ENCODE measurements at places on chromosomes 1 and 21.

DNA sequence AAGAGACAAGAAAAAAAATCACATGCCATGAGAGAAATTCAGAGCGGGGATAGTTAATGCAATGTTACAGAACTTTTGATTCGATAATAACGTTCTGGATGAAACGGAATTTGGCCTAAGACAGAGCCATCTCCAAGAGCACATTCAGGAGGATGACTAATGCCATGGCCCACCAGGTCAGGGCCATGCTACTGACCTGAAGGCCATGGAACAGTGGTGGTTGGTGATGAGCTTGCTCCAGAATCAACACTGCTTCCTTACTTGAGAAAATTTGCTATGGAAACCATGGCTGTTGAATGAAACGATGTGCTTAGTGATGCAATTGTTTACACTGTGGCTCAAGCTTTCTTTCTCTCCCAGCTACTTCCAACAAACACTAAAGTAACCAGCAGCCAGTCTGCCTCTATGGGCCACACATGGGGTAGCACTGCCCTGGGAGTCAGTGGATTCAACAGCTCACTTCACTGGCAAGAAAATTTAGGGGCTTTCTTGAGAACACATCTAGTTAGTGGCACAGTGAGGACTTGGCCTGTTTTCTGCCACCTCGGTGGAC lies 299.1 kb downstream of the PCP4 start:
- no peak for DNase-seq

- DNase-seq: no peak
Observed at GRCh38 chr1:113946678-113947387, 17.7 kb downstream of the HIPK1 start.

GRCh38 chr1:87410776-87411480 lies 82.2 kb downstream of the LMO4 start:
- DNase-seq: no peak

GRCh38 chr1:244833734-244834542 lies 1.5 kb upstream of the COX20 start:
- DNase-seq: peak; percentile 32

- DNase-seq: peak; percentile 24
Observed at GRCh38 chr1:24540906-24541710, 14.8 kb upstream of the NCMAP start.

DNA sequence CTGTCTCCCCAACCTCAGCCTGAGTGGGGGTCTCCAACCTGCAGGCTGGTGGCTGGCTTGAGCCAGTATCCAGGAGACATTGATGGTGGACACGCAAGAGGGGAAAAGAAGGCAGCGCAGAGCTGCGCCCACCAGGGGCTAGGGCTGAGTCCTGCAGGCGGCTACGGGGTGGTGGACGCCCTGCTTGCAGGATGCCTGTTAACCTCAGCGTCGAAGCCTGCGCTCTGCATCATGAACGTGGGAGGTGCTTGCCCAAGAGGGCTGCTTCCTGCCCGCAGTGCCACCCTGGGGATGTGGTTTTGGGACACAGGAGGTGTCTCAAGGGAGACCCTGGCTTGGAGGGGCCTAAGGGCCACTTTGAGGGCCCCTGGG lies 11.6 kb downstream of the CFAP410 start:
- DNase-seq: no peak

DNA sequence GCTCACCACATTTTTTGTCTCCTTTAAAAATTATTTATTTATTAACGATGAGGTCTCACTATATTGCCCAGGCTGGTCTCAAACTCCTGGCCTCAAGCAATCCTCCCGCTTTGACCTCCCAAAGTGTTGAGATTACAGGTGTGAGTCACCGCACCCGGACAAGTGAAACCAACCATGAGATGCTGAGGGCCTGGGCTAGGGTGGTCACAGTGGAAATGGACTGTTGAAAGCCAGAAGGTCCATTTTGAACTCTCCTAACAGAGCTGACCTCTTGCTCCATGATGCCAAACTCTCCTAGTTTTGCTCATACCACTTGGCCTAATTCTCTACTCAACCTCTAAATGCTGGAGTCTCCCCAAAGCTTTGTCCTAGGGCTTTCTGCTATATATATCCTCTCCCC lies 109.1 kb downstream of the SLC45A1 start:
- DNase-seq: no peak

DNA sequence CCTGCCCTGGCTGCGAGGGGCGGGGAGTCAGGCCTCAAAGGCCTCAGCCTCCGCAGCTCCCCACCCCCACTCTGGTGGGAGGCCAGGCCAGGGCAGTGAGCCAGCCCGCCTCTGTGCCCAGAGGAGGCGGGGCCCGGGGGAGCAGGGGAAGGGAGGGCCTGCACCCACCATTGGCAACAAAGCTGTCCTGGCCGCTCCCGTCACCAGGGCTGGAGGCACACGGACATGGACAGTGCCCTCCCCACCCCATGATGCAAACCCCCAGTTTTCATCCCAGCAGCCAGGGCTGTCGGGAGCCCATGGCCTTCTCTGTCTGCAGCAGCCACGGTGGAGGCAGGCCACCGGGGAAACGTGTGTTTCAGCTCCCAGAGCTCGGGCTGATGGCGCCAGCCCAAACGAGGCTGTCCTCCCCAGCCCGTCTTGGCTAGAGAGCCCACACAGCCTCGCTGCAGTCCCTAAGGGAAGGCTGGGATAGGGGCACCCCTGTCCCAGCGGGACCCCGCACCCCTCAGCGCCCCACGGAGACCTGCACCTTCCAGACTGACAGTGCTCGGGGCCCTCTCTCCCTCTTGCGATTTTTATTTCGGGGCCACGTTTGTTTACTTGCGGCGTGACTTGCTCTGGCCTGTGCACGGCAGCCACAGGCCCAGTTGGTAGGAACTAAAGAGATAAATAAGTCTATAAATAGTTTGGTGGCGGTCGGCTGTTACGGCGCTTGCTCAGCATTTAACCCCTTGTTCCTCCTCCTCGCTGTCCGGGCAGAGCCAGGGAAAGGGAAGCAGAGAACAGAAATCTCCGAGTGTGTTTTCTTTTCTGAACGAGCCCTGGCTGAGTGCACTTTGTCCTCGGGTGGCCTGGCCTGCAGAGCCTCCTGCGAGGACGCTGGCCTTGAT lies 101.8 kb downstream of the PRDM16 start:
- no peak for DNase-seq

DNA sequence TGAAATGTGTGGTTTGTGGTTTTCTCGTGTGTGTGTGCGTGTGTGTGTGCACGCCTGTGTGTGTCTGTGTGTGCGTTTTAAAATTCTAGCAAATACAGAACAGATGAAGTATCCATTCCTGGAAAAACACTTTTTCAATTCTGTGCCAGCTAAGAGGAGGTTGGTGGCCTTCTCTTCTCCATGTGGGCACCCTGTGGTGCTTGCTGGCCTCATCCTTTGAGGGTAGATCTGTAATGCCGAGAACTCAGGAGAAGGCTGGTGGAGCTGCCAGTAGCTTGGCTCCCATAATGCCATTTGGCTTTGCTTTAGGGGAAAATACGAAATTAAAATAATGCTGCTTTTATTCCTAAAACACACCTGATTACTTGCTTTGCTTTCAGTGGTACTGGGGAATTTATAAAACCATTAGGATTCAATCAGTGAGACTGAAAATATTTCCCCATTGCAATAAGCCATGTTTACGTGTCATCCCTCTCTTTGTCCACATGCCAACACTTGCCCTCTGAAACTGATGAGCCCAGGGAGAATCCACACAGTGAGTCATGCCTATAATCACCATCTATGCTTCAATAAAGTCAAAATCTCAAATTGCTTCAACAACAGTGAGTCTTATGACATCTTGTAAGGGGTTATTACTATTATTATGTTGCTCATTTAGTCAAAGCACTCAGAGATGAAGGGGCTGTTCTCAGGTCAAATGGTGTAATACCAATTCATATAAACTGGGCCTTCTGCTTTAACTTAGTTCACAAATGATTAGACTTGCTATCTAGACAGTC lies 39.2 kb downstream of the ABCA4 start:
- no peak for DNase-seq

DNA sequence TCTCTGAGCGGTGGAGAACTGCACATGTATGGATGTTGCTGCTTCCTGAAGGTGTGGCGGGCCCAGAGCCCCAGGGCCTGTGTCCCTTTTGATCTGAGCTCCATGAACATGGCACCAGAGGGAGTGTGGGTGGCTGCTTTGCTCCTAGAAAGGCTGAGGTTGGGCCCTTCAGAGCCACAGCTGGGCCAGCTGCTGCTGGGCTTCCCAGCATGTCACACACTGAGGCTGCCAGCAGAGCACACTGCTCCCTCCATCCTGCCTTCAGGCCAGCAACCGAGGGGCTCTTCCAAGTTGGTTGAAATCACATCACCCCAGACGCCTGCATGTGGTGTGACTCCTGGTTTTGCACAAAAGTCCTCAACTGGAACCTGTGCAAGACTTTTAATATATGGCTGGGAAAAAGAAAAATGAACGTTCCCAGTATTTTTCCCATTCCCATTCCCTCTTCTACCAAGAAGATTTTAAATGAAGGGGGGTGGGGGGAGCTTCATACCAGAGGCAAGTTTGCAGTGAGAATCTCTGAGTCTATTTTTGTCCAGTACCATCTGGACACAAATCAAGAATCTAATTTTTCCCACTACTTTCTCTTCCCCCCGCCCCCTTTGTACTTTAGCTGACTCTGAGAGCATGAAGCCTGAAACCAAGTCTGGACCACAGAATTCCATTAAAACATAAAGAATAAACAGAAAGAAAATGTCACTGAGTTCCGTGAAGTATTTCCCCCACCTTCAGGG lies 26.2 kb upstream of the NGF start:
- no peak for DNase-seq

DNA sequence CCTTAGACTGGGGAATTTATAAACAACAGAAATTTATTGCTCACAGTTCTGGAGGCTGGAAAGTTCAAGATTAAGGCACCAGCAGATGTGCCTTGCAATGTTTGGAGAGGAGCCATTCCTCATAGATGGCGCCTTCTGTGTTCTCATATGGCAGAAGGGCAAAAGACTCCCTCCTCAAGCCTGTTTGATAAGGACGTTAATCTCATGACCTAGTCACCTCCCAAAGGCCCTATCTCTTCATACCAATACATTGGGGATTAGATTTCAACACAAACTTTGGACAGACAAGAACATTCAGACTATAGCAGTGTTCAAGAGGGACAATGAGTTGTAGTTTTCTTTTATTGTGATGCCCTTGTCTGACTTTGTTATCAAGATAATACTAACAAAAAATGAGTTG lies 34.3 kb downstream of the PSMG1 start:
- DNase-seq: no peak

- DNase-seq: no peak
Observed at GRCh38 chr1:197671140-197671539, 104.1 kb downstream of the DENND1B start.

DNA sequence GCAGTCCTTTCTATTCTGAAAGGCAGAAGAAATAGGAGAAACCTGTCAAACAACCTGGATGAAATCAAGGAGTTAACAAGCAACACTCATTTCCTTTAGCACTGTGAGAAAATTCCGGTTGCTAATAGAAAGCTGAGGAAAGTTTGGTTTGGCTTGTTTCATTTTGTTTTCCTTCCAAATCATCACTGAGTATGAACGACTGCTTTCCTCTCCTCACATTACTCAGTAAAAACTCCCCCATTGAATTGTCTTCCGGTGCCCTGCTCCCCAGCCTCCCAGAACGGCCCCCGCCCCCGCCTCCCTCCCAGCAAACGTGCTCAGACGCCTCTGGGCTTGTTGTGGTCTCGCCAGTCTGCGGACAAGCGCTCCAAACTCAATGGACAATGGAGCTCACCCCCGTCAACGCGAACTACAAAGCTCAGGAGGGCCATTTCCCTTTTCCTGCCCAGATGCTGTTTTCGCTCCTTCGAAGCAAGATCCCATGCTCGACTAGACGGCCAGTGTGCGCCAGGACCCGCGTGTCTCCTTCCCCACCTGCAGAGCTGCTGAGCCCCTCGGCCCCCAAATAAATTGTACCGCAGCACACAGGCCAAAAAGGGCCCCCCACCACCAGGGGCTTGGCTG lies 747 bp downstream of the STX6 start:
- DNase-seq: peak; percentile 59

GRCh38 chr1:100252901-100253300 lies 3.3 kb upstream of the DBT start:
- DNase-seq: no peak

DNA sequence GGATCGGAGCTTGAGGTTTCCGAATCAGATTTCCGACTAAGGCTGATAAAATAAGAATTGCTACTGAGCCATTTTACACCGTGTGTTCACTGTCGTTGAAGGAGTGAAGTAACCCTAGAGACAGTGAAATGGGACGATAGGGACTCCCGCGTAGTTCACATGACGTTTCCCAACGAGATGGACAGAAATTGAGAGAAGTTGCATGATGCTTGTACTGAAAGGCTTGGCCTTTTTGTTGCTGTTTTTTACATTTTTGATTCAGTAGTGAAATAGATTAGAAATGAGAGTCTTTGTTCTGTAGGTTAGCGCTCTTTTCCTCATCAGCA lies 1.2 kb downstream of the KHDRBS1 start:
- no peak for DNase-seq

DNA sequence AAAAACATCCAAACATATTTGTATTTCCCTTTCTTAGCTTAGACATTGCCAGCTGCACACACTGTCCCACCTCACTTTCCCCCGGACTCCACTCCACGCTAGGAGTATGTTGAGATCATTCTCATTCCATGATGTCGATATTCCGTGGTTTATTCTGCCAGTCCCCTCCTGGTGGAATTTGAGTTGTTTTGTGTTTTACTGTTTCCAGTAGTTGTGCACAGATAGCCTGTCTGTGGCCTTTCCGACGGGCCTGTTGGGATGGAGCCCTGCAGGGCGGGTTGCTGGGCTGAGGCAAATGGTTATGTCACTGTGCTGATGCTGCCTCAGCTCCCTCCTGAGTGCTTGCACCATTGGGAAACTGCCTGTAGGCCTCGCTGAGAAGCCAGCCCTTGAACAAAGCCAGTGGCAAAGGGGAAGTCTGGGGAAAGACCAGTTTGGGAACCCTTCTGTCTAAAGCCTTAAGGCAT lies 12.8 kb downstream of the TRAPPC10 start:
- no peak for DNase-seq

- DNase-seq: no peak
Observed at GRCh38 chr1:91243171-91243570, 161.5 kb downstream of the HFM1 start.

- no peak for DNase-seq
Observed at GRCh38 chr1:225567789-225568188, 85.1 kb downstream of the ENAH start.

- no peak for DNase-seq
Observed at GRCh38 chr1:59671066-59671952, 143.4 kb upstream of the HOOK1 start.

GRCh38 chr1:63892632-63893395 lies 119.0 kb downstream of the ROR1 start:
- no peak for DNase-seq

DNA sequence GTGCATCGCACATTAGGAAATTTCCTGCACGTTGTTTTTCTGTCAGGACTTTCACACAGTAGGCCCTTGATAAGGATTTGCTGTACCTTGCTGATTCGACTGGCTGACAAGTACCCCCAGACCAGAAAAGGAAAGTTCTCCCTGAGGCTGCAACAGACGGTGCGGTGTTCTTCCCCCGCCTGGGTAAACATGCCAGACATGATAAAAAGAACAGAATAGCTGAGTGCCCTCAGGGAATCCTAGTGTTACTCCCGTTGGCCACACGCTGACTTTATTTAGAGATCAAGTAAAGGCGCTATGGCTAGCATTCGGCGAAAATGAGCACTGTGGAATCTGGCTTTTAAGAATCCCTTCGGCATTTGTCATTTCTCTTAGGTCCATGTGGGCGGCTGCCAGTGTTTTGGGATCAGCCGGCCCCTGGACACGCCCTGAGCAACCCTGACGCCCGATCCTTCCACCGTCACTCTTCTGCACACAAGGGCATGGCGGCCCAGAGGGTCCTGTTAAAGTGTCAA lies 607.7 kb downstream of the KIF26B start:
- no peak for DNase-seq
